ENCODE measurements at places on chromosomes 3 and 15. TPM values are rescaled to one million over a fixed set of nuclear protein-coding genes. Genes with fewer than 3 reads are reported as not detected.

GRCh38 chr15:88467073-88467934 lies at the start of the genes MRPL46 and MRPS11:
Gene MRPL46 (minus strand): TSS chr15:88467388. CDS start chr15:88467377, 11 bp downstream.
Gene MRPS11 (plus strand): TSS chr15:88467708. CDS start chr15:88467718, 10 bp downstream.
- DNase-seq, result peak; percentile 95

- peak; percentile 87 for DNase-seq
Measured at GRCh38 chr3:166554023-166554422, 716.8 kb upstream of the BCHE start.

DNA sequence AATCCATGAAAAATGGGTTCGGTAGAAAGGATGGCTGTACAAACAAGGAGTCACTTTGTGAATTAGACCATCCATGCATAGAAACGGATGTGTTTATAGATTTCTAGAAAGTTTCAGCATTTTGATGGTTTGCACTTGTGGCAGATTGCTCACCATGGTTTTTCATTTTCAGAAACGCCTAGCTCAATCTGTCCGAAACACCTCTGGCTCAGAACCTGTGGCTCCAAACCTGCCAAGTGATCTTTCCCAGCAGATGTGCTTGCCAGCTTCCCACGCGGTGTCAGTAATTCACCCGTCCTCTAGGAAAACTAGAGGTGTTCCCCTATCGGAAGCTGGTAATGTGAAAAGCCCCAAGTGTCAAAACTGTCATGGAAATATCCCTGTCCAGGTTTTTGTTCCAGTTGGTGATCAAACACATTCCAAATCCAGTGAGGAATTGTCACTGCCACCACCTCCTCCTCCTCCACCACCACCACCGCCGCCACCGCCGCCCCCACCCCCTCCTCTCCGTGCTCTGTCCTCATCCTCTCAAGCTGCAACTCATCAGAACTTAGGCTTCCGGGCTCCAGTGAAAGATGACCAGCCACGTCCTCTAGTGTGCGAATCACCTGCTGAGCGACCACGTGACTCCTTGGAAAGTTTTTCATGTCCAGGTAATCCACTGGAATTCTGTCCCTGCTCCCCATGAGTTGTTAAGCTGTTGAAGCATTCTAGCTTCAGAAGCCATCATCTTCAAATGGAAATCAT lies 21.2 kb downstream of the WHAMM start:
- no peak for DNase-seq

- DNase-seq, result no peak
Measured at GRCh38 chr3:23501201-23501802, 298.2 kb downstream of the UBE2E2 start.

- no peak for DNase-seq
Measured at GRCh38 chr3:127688416-127689265, 15.9 kb downstream of the ABTB1 start.

DNA sequence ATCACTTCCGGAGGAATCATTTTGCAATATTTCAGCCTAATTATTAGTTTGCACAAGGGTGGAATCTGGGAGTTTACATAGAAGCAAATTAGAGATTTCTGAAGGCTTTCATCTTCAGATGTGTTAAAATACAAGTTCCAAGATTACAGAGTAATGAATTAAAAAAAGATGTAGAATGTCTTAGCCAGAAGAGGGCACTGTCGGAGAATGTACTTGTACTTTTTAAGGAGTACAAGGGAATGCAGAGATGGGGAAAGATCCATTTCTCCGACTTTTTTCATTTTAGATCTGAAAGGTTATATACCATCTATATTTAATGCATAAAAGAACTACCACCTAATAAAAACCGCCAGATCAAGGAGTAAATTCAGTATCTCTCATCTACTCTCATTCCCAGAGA lies 43.1 kb upstream of the WDR5B start:
- peak; percentile 22 for DNase-seq

DNA sequence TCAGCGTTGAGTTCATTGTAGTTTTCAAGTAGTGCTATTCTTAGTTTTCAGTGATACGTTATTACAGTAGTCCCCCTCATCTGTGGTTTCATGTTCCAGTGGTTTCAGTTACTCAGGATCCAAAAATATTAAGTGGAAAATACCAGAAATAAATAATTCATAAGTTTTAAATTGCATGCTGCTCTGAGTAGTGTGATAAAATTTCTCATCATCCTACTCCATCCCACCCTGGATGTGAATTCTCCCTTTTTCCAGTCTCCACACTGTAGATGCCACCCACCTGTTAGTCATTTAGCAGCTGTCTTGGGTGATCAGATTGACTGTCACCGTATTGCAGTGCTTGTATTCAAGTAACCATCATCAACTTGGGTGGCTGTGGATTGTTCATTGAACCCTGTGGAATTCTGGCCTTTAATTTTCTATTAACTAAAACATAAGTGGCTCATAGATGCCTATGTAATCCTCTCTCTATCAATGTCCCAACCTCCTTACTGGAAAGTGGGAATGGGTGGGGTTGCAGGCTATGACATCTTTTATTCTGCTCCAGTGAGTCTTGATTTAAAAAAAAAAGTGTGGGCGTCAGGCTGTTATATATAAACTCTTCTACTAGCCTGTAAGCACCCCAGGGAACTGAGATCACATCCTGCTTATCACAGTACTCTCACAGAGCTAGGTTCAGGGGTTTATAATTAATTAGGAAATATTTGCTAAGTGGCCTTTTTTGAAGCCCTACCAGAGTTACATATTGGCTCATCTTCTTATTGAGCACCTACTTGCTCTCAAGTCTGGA lies 97.5 kb downstream of the CFAP20DC start:
- no peak for DNase-seq

NOX5 gene
- total RNA-seq, result 1.2 TPM

All from umbilical cord (tissue), 2 donors.